Dermis blood vessel endothelial cell (primary cell): ENCODE measurements at places on chromosomes 2 and 18. TPM values are rescaled to one million over a fixed set of nuclear protein-coding genes. Genes with fewer than 3 reads are reported as not detected.

The DAPL1 gene
- not detected in 2 replicates for total RNA-seq

The IL37 gene
- total RNA-seq = not detected in 2 replicates

The CFC1 gene
- total RNA-seq = not detected in 2 replicates

The UGT1A4 gene
- 0.09 TPM in 1 of 2 replicates, not detected in the other for total RNA-seq

The INPP1 gene
- 14.5 and 26.9 TPM in 2 replicates for total RNA-seq

The DNAH6 gene
- under 0.01 TPM in 2 replicates for total RNA-seq

The PPP1R1C gene
- 0.28 and 0.51 TPM in 2 replicates for total RNA-seq

The SLC14A1 gene
- total RNA-seq = not detected in 2 replicates

The IHH gene
- total RNA-seq = not detected in 2 replicates
